Muscle of back (tissue), 13 donors: ENCODE measurements at places on chromosomes 2 and 18.
A peak's percentile ranks its signal among the peaks of the same experiment; 100 is the strongest.

GRCh38 chr18:26685438-26686157 is 137.2 kb upstream of the KCTD1 start:
- DNase-seq: no peak

DNA sequence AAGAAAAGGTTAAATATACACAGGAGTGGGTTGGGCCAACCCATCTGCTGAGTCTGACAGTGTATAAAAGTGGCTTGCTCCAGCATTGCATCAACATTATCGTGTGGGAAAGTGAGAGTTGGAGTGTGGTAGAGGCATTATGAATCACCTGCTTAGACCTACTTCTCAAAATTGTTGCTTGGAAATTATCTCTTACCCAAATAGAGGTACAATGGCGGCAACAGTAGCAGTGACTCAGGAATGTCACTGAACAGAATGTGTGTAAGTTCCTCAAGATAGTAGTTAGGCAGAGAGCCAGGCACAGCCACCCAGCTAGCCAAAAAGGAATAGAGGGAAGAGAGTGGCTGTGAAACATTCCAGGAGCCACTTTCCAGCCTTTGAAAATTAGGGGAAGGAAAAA is 616.0 kb downstream of the NUP35 start:
- DNase-seq: no peak

DNA sequence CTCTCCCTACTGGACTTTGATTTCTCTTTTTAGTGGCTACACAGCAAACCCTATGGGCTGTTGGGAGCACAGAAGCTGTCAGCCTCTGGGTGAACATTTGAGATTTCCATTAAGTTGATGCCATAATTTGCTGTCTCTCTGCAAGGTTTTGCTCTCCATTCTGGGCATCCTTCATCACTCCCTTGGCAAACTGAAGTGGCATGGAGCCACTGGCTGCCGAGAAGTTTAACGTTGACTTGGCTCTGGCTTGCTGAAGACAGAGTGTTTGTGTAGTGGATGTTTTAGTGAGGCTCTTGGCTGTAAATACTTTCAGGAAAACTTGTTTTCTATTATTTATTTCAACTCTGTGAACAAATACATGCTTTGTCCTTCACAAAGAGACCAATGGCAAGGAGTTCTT is 91.5 kb downstream of the ALK start:
- no peak for DNase-seq

- DNase-seq: no peak
Measured at GRCh38 chr2:207241198-207241597, 75.5 kb upstream of the KLF7 start.

GRCh38 chr2:57440437-57440836 is 606.2 kb upstream of the VRK2 start:
- DNase-seq: no peak

- no peak for DNase-seq
Measured at GRCh38 chr2:12361506-12361905, 355.2 kb upstream of the TRIB2 start.

- no peak for DNase-seq
Measured at GRCh38 chr2:166637051-166637450, 143.0 kb upstream of the SCN7A start.

DNA sequence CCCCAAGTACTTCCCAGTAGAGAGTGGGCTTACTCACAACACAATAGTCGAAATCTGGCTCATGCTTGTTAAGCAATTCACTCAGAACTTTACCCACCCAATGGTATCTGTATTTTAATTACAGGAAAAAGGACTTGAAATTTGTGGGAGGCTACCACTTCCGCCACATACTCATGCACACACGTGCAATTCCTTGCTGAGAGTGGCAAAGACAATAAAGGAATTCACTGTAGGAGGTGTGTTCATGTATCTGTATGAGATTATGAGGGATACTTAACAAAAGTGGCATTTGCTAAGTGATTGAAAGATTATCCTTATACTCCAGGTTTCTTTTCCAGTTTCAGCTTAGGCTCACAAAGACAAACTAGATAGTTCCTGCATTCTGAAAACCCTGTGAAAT is 14.9 kb upstream of the LYPD6 start:
- no peak for DNase-seq

GRCh38 chr2:226794196-226794661 is 5.4 kb downstream of the IRS1 start:
- peak; percentile 70 for DNase-seq

DNA sequence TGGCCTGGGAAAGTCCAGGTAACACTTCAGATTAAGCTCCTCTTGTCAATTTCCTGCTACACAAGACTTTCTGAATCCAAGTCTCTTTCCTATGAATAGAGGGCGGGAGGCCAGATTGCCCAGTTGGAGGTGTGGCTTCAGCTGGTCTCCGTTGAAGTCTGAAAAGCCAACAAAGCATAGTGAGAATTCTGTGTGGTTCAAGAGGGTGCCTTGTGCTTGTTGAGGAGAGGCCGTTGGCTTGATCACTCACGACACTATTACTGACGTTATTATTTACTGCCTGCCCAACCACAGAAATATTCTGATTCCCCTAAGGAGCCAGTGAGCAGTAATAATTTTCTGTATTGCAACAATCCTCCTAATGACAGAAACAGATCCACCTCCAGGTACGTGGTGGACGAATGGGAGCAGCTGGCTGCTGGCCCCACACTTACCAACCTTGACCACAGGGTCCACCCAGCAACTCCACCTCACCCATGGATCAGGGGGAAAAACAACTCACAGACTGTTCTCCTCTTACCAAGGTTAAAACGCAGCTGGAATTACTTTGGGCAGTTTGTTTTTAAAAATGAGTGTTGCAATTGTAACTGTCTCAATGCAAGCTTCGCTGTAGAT is 21.9 kb downstream of the NRP2 start:
- no peak for DNase-seq

DNA sequence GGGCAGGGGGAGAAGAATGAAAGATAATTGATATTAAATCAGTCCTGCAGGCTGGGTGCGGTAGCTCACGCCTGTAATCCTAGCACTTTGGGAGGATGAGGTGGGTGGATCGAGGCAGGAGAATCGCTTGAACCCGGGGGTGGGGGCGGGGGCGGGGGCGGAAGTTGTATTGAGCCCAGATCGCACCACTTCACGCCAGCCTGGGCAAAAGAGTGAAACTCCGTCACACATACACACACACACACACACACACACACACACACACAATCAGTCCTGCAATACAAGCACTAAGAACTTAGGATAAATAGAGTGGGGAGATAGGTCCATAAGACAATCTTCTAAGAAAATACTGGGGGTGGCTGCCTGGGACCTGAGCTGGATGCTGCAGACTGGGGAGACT is 15.1 kb upstream of the PKDCC start:
- DNase-seq: no peak

DNA sequence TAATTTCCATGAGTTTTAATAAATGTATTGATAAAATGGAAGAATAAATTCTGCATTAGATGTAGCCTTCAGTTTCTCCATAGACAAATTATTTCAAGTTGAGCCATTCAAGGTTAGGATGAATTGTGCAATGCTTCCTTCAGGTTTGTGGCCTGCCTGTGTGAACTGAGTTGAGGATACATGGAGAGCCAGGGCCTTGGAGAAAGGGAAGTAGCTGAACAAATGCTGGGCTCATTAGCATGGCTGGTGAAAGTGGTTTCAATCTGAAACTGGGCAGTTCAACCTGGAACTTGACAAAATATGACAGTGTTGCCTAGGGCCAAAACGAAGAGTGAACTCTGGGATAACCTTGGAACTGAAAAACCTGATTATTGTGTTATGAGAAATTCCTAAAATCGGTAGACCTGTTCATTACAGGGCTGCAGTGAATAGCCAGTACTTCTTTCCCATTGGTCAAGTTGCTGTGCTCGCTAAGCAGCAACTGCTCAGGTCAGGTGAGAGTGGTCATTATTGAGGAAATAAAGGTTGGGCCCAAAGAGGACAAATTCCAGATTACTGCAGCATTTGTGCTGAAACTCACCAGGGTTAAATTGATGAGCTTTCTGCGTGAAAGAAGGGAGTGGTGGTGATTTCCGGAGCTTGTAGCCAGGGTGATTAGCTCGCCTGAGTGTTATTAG is 12.7 kb downstream of the INPP1 start:
- DNase-seq: no peak

- DNase-seq: peak; percentile 53
Measured at GRCh38 chr18:3652380-3653262, 202.6 kb downstream of the TGIF1 start.

GRCh38 chr2:233365861-233366520 is 11.7 kb downstream of the DGKD start:
- DNase-seq: no peak

DNA sequence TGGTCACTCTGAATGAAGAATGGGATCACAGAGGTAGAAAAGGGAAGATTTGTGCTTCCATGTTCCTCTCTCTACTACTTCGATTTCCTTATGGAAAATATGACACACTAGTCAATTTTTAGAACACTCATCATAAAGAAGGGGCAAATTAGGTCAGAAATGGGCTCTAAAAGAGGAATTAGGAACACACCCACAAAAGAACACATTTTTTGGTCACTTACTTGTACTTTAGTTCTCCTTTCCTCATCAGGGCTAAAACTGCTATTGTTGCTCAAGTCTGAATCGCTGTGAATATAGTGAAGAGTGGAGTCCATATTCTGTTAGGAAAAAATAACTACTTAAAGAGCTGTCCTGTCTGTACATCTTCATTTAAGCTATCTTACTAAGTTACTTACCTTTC is 52.6 kb downstream of the PPP4R1 start:
- DNase-seq: no peak

DNA sequence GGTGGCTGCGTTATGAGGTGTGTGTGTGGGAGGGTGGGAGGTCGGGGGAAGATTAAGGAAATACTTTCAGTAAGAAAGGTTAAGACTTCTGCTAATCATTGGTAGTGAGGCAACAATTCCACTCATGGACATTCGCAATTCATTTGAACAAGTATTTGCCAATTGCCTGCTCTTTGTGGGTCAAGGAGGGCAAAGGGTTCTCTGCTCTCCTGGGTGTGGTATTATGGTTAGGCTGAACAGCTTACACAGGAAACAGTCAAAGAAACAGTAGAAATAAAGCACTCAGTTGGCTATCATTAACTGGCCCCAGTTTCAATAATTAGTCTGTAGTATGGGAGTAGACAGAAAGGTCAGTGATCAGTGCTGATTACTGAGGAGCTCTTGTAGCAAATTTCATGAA is 357.0 kb upstream of the FANCL start:
- DNase-seq: no peak

DNA sequence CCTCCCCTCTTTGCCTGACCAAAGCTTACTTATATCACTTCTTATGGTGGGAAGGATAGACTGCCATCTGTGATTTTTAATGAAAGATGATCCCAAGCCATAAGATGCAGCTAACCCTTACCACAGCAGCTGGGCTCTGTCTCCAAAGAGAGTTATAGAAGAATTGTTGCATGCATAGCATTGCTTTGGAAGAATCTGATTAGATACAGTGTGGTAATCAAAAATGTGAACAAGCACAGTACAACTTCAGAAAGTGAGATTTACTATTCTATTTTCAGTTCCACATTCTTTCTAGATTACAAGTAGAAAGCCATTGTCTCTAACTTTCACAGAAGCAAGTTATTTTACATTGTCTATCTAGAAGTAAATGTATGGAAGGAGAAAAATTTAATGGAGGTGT is 129.0 kb upstream of the ACVR2A start:
- DNase-seq: peak; percentile 22
